Activated naive CD8-positive, alpha-beta T cell treated with anti-CD3 and anti-CD28 coated beads, Interleukin-2, amount 10 ng/mL, durations not matched to agents 7 days and 5 days (primary cell): ENCODE measurements at places on chromosomes 5 and 9. TPM values are rescaled to one million over a fixed set of nuclear protein-coding genes. Genes with fewer than 3 reads are reported as not detected.

DNA sequence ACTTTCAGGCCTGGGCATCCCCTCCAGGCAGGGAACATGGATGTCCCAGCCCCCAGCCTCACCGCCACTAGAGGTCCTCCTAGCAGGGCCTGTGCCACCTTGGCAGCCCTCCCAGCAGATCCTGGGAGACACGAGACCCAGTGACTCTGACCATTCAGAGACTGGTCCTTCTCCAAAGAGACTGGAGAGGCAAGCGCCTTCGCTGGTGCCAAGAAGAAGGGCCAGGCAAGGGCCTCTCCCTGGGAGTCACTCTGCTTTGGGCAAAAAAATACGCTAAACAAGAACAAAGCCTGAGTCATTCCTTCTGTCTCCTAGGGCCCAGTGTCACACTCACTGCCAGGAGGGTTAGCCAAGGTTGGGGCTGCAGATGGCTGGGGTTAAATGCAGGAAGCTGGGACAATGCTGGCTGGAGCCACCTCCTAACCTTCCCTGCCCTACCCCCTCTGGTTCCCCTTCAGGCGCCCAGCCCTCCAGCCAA, 35.3 kb upstream of the SMIM23 start:
- no peaks in the 10 kb centered on the region for H3K36me3 ChIP-seq
- no peak for DNase-seq
- H3K4me1 ChIP-seq, result no peaks in the 10 kb centered on the region
- H3K27ac ChIP-seq, result no peak overlapping the region
- no peak overlapping the region for H3K4me3 ChIP-seq
- peaks cover 3% of the 10 kb centered on the region for H3K27me3 ChIP-seq

DNA sequence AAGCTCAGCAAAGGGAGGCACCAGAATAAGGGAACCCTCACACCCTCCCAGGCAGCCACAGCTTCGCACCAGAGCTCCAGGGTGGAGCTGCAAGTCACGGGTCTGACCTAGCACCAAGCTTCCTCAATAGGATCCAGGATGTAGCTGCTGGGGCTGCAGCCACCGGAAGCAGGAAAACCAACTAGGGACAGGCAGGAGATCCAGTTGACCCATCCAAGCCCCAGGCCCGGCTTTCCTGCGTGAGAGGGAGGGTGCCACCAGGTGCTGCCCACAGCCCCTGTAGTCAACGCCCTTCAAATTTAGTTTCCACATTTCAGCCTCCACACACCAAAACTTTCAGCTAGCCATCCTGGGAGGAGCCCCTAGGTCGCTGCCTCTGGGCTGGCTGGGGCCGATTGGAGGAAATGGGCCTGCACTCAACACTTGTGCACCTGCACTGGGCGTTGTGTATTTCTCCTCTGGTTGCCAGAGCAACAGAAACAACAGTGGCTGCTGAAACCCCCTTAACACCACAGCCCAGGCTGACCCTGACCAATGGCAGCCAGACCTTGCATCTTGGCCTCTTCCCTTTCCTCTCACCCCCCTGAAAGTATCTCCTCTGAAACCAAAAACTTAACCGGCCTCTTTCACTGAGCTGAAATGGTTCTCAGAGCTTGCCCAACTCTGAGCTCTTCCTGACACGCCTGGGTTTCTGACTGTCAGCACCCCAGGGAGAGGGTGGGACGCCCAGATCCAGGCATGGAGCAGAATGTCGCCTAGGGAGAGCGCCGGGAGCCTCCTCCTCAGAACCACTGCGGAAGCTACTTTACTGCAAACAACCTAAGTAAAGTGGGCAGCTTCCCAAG, 226.5 kb upstream of the MAP3K1 start:
- H3K4me1 ChIP-seq, result peaks cover 21% of the 10 kb centered on the region
- DNase-seq, result peak; percentile 56
- no peaks in the 10 kb centered on the region for H3K27me3 ChIP-seq
- H3K4me3 ChIP-seq, result peak overlapping the region; percentile 47
- peaks cover 1% of the 10 kb centered on the region for H3K36me3 ChIP-seq

GRCh38 chr5:139443831-139444453, 4.6 kb upstream of the DNAJC18 start:
- H3K36me3 ChIP-seq, result no peaks in the 10 kb centered on the region
- H3K4me1 ChIP-seq, result peaks cover 32% of the 10 kb centered on the region
- peaks cover 22% of the 10 kb centered on the region for H3K27me3 ChIP-seq
- H3K4me3 ChIP-seq, result peak overlapping the region; percentile 37
- no peak overlapping the region for H3K27ac ChIP-seq

DNA sequence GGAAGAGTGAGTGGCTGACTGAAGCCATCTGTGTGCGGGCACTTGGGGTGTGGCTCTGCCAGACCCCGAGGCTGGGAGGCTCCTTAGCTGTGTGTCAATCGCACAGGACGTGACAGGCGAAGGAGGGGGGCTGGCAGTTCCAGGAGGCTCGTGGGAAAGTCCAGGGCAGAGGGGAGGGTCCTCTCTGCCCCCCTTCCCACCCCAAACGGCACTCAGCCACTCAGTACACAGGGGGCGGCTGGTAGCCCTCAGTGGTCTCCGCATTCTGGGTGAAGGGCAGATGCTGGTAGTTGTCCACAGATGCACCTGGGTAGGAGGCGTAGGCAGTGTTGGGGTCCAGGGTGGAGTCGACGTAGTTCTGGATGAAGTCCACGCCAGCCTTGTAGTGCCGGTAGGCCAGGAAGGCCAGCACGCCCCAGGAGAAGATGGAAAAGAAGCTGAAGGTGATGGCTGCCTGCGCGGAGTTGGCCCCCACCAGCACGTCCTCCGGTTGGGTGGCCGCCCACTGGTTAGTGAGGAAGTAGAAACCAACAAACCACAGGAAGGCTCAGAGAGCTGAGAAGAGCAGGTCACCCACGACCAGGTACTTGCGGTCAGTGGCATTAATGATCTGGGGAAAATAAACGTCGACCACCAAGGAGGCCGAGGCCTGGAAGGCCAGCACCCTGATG, 85.4 kb upstream of the CEP78 start:
- peaks cover 5% of the 10 kb centered on the region for H3K36me3 ChIP-seq
- H3K27me3 ChIP-seq, result peaks cover 2% of the 10 kb centered on the region
- peaks cover 7% of the 10 kb centered on the region for H3K4me1 ChIP-seq
- H3K27ac ChIP-seq, result no peak overlapping the region
- no peak overlapping the region for H3K4me3 ChIP-seq
- DNase-seq, result no peak

DNA sequence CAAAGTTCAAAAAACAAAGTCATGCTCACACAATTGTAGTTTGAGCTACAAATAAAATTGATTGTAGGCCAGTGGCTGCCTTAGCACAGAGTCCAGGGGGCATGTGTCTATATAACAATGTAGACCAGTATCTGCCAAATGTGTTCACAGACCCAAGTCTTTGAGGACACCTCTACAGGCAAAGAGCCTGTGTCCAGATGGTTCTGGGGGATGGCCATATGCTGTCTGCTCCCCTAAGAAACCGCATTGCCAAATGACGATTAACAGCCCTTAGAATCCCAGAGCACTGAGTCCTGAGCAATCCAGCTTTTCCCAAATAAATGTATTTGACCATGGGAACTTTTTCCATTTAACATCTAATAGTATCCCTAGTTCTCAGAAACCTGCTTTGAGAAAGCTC, 169.6 kb downstream of the ADCY2 start:
- no peak overlapping the region for H3K27ac ChIP-seq
- H3K36me3 ChIP-seq, result no peaks in the 10 kb centered on the region
- no peaks in the 10 kb centered on the region for H3K4me1 ChIP-seq
- H3K4me3 ChIP-seq, result no peak overlapping the region
- H3K27me3 ChIP-seq, result no peaks in the 10 kb centered on the region
- DNase-seq, result no peak

GRCh38 chr9:17148324-17148723, 13.5 kb downstream of the CNTLN start:
- H3K27me3 ChIP-seq, result no peaks in the 10 kb centered on the region
- peaks cover 2% of the 10 kb centered on the region for H3K36me3 ChIP-seq
- no peak for DNase-seq
- no peak overlapping the region for H3K27ac ChIP-seq
- no peaks in the 10 kb centered on the region for H3K4me1 ChIP-seq

The SOHLH1 gene
- total RNA-seq, result not detected
